Pancreas (tissue), 10 donors: ENCODE measurements at places on chromosomes 4 and X. TPM values are rescaled to one million over a fixed set of nuclear protein-coding genes. Genes with fewer than 3 reads are reported as not detected.

Gene COX7B2
- not detected for polyA plus RNA-seq

Gene ARAP2
- polyA plus RNA-seq: 3.6 TPM

Gene DMD
- 9.1 TPM for polyA plus RNA-seq

Gene CFAP299
- polyA plus RNA-seq: not detected

Gene FANCB
- polyA plus RNA-seq: 0.19 TPM

Gene SASH3
- 1.0 TPM for polyA plus RNA-seq

Gene ADH1C
- polyA plus RNA-seq: 8.7 TPM

Gene MAGED1
- 27.1 TPM for polyA plus RNA-seq

Gene SOD3
- polyA plus RNA-seq: 38.6 TPM

Gene TXK
- 0.46 TPM for polyA plus RNA-seq

DNA sequence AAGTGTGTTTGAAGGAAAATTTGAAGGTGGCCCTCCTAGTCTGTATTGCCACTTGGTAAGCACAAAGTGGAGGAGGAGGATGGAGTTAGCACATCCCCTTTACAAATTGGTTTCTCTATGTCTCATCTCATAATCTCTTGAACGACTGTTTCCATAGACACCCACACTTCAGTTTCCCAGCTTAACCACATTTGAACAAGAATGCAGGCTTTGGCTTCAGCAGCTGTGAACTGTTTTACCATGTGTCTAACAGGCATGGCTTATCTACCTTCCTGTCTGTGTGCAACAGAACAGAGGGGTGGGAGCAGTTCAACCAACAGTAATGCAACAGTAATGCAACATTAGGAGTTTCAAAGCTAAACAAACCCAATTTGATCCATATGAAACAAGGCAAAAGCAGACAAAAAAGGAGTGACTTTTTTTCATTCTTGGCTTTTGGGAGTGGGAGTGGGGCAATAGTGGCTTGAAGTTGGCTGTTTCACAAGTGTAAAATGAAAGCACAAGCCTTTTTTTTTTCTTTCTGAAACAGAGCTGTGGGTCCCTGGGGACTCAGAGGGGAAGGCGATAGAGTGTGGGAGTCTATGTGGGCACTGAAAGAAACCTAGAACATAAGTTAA lies 108.0 kb downstream of the ITM2A start:
- H3K27me3 ChIP-seq: no peaks in the 10 kb centered on the region
- H3K36me3 ChIP-seq: no peaks in the 10 kb centered on the region
- H3K4me1 ChIP-seq: no peaks in the 10 kb centered on the region
- no peak for DNase-seq
- H3K27ac ChIP-seq: no peak overlapping the region
- H3K4me3 ChIP-seq: no peak overlapping the region

DNA sequence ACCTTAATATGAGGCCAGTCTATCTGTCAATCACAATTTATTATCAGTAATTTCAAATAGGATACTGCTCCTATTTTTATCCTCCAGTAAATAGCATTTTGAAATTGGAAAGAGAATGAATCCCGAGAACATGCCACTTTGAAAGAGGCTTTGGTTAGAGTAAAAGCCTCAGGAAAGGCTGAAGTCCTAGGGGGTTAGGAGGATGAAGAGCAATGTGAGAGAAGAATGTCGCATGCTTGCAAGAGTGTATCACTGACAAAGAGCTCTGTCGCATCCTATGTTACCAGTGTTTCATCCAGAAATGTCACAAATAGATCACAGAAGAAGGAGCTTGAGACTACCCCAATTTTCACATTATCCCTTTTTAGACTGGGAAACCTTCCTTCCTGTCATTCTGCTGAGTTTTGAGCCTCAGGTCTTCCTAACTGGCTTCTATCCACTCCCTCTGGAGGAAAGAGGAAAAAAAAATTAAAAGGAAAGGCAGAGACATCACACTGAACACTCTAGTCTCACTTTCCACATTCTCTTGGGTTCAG lies 39.8 kb downstream of the GPM6A start:
- H3K27me3 ChIP-seq: no peaks in the 10 kb centered on the region
- no peaks in the 10 kb centered on the region for H3K4me1 ChIP-seq
- no peak overlapping the region for H3K4me3 ChIP-seq
- no peak for DNase-seq
- no peaks in the 10 kb centered on the region for H3K36me3 ChIP-seq

DNA sequence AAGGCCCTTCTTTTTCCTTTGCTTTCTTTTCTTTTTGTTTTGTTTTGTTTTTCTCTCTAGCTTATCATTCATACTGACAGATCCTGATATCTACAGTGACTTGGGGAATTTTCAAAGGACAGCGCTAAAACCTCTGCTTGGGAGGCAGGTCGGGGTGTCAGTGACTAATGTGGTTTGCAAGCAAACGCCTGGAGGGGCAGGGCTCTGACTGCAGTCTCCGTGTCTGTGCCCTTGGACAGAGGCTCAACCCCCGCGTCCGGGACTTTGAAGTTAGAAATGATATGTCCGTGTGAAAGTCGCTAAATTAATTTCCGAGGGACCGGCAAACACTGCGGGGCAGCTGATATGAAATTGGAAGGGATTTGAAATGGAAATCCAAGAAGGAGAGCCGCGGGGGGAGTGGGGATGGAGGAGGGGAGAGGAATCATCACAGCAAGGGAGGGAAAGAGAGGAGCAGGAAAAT lies 312.4 kb downstream of the DHRSX start:
- no peaks in the 10 kb centered on the region for H3K4me1 ChIP-seq
- no peak overlapping the region for H3K27ac ChIP-seq
- H3K36me3 ChIP-seq: no peaks in the 10 kb centered on the region
- DNase-seq: no peak
- H3K4me3 ChIP-seq: no peak overlapping the region

DNA sequence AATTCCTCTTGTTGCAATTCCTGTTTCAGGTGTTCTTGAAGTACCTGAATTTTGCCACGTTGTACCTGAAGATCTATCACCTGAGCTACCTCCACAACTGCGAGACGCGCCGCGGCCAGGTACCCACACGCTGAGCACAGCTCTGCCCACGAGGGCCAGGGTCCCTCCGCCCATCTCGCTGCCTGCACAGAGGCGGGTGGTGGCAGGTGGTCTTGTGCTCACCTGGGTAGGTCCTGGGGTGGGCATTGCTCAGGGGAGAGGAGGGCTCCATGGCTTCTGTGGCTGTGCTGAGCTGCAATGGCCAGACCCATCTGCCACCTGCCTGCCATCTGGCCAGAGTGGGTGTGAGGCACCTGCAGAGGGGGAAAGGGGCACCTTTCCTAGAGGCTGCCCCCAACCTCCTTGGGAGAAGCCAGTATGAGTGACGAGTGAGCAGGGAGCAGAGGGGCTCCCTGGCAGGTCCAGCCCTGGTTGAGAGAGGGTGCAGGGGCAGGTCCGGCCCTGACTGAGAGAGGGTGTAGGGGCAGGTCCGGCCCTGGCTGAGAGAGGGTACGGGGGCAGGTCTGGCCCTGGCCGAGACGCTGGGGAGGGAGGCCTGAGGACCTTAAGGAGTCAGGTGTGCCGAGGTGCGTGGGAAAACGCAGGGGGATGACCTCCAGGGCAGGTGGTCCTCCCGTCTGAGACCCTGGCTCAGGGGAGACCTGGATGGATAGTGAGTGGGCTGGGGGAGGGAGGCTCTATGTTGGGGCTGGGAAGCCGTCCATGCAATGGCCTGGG lies 10.7 kb downstream of the PDE6B start:
- no peaks in the 10 kb centered on the region for H3K36me3 ChIP-seq
- no peaks in the 10 kb centered on the region for H3K27me3 ChIP-seq
- H3K4me3 ChIP-seq: no peak overlapping the region
- no peak overlapping the region for H3K27ac ChIP-seq

DNA sequence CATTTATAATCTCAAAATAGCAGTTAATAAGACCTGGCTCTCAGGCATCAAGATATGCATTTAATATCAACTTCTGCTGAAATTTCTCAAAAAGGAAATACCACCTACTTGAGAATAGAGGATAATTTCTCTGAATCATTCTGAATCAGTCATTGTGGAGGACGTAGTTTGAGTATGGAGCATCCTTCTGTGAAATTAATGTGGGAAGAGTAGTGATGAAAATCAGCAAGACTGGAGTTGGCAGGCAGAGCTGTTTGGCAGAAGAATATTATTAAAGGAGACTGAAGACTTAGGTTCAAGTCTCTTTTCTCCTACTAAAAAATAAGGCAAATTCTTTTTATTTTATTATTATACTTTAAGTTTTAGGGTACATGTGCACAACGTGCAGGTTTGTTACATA lies 325.6 kb upstream of the ATOH1 start:
- DNase-seq: no peak
- no peak overlapping the region for H3K4me3 ChIP-seq
- H3K27ac ChIP-seq: no peak overlapping the region
- H3K36me3 ChIP-seq: no peaks in the 10 kb centered on the region

GRCh38 chrX:1224954-1225353 lies 12.5 kb upstream of the CRLF2 start:
- no peak overlapping the region for H3K4me3 ChIP-seq
- H3K4me1 ChIP-seq: no peaks in the 10 kb centered on the region
- H3K27ac ChIP-seq: no peak overlapping the region

DNA sequence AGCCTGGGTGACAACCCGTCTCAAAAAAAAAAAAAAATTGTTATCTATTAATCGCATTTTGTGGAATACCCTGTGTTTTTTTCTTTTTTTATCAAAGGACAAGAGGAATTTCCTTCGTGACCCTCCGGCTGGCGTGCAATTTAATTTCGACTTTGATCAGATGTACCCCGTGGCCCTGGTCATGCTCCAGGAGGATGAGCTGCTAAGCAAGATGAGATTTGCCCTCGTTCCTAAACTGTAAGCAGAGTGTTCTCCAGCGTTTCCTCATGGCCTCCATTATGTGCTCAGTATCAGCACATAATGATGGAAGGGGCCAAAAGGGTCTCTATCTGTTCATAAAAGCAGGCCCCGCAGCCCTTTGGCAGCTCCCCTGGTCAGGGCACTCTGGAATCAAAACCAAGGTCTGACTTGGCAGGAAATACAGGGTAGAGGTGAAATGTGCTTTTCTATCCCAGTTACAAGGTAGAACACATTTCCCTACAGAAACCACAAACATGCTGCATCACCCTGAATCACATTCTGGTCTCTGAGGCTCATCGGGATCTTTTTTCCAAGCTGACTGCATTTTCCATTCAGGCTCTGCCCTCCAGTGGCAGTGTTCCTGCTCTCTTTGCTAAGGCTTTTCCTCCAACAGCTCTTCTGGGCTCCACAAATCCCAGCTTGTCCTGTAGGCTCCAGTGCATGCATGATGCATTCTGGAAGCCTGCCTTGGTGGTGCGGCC lies 24.4 kb downstream of the SYAP1 start:
- no peaks in the 10 kb centered on the region for H3K4me1 ChIP-seq
- no peak overlapping the region for H3K27ac ChIP-seq
- H3K4me3 ChIP-seq: no peak overlapping the region
- H3K27me3 ChIP-seq: no peaks in the 10 kb centered on the region
- peaks cover 3% of the 10 kb centered on the region for H3K36me3 ChIP-seq

DNA sequence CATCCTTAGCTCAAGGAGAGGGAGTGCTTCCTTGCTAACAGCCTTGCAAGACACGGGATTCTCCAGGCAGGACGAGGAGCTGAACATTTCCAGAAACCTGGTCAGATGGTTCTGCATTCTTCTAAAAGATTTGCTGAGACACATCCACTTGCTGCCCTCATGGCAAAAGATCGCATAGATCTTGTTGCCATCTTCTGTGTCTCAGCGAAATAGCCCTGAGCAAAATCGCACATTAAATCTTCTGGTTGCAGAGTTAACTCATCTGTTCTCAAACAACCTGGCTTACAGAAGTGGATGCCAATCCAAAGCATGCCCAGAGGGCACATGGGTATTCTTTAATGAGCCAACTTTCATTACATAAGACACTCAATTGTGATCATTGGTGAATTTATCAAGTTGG lies 167.5 kb downstream of the PRKX start:
- no peak overlapping the region for H3K27ac ChIP-seq
- no peaks in the 10 kb centered on the region for H3K27me3 ChIP-seq
- no peaks in the 10 kb centered on the region for H3K36me3 ChIP-seq
- no peaks in the 10 kb centered on the region for H3K4me1 ChIP-seq
- no peak overlapping the region for H3K4me3 ChIP-seq

DNA sequence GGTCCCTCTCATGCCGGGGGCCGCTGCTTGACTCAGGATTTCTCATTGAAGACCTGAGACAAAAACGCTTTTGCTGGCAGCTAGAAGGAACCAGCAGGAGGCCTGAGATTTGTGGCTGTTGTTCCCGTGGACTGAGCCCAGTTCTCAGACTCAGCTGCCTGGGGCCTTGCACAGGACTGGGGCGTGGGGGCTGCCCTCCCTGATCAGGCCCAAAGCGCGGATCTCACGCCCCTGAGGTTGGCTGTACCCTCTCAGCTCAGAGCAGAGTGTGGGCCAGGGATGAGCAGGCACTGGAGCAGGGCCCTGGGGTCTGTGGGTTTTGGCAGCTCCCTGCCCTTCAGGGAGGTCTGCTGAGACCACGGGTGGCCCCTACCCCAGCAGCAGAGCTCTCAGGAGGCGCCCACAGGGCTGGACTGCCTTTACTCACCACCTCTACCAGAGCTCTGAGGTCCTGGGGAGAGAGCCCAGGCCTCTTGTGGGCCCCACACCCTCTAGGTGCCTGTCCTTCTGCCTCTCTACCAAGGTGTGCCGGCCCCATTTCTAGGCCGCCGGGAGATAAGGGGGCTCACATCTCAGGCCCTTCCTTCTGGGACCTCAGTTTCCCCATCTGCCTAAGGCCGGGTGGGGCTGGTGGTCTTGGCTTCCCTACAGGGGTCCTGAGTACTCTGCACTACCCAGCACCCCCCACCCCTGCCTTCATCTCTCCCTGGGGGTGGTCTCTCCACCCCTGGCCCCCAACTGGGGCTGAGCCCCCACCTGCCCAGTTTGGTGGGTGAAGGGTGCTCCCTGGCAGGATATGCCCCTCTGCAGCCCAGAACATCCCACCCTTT lies 5.6 kb downstream of the MSANTD1 start:
- DNase-seq: no peak
- H3K4me1 ChIP-seq: no peaks in the 10 kb centered on the region
- no peak overlapping the region for H3K4me3 ChIP-seq
- H3K36me3 ChIP-seq: no peaks in the 10 kb centered on the region

DNA sequence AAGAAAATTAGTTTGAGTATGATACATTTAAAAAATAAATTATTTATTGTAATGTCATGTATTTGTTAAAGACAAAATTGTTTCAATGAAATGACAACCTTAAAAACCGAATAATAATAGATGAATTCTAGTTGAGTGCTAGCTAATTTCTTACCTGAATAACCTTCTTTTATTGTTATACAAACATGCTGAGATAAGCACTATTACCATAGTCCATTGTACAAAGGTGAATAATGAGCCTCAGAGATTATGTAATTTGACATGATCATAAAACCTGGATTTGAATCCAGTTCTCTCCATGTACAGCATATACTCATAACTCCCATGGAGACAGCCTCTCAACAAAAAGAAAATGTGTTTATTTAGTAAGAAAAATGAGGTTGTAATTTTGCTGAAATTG lies 1512.9 kb downstream of the PCDH19 start:
- no peaks in the 10 kb centered on the region for H3K36me3 ChIP-seq
- no peak overlapping the region for H3K27ac ChIP-seq
- no peak for DNase-seq
- no peaks in the 10 kb centered on the region for H3K4me1 ChIP-seq
- H3K27me3 ChIP-seq: peaks cover 24% of the 10 kb centered on the region

GRCh38 chr4:38230821-38231563 lies 270.8 kb downstream of the PTTG2 start:
- no peaks in the 10 kb centered on the region for H3K27me3 ChIP-seq
- peak overlapping the region; percentile 46 for H3K27ac ChIP-seq
- no peak overlapping the region for H3K4me3 ChIP-seq
- no peak for DNase-seq
